ENCODE measurements at places on chromosomes 7 and 10.

- no peak for DNase-seq
Measured at GRCh38 chr7:2945171-2945570, 98.5 kb downstream of the CARD11 start.

- no peak for DNase-seq
Measured at GRCh38 chr7:83484266-83484665, 164.7 kb downstream of the SEMA3E start.

GRCh38 chr7:37923996-37924395, 3.6 kb downstream of the EPDR1 start:
- DNase-seq = no peak

GRCh38 chr10:59880971-59881510, 25.3 kb downstream of the CCDC6 start:
- no peak for DNase-seq

DNA sequence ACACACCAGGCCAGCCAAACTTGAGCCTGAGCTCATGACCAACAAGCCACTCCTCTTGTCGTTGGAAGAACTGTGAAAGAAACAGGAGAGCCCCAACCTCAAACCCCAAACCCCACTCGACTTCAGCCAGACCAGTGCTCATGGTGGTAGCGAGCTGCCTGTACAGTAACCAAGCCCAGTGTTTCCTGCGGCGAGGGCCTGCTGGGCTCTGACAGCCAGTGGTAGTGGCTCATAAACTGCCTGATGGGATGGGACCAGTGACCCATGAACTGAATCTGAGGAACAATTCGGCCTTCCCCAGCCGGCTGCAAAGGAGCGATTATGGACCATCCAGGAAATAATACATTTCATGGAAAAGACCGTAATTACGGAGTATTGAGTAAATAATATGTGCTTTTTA, 191.9 kb downstream of the RPS24 start:
- no peak for DNase-seq

DNA sequence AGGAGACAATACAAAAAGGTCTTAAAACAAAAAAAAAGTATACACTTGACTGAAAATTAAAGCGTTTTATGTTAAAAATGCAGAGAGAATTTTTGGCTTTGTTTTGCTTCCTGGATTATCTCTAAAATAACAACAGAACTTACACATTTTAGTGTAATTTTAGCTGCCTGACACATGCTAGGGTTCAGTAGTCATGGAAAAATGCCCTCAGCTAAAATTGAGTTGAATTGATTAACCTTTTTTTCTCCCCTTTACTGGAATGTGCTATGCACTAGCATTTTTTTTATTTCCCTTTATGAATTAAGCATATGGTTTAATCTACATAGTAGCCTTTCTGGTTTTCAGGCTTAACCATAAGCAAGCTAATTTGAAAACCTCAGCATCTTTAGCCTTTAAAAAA, 89.9 kb downstream of the ZNF277 start:
- no peak for DNase-seq

DNA sequence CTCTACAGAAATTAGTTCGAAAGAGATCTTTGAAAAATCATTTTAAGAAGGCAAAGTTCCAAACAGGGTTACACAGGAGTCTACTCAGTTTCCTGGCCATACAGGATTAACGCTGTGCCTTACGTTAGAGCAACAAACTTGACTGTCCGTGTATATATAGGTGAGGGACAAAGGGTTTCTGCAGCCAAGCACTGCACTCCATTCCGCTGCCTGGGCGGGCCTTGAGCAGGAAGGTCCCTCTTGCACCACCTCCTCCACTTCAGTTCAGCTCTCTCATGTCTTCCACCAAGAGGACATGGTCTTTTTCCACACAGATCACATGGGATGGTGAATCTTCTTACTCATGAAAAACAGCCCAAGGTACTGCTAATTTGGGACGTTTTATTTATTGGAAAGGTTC, 43.2 kb downstream of the MCMBP start:
- no peak for DNase-seq

- DNase-seq = peak; percentile 83
Measured at GRCh38 chr7:155665957-155666287, 21.5 kb downstream of the RBM33 start.

DNA sequence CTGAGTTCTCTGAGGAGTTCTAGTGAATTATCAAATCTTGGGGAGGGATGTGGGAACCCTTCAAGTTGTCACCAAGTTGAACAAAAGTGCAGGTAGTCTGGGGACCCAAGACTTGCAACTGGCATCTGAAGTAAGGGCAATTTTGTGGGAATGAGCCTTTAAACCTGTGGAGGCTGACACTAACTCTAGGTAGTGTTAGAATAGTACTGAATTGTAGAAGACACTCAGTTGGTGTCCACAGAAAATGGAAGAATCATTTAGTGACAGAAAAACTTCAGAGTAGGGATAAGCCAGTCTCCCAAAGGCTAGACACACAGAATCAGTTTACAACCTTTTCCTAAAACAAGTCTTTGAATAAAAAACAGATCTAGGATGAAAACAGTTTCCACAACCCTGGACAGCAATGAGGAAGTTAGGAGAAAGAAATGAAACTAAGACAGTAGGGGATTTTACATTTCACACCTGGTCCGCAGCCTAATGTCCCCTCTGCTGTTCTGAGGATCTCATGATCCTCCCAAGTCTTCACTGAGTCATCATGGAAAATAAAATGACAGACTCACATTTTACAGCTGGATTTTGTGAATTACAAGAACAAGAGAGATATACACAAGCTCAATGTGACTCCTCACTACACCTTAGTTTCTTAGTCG, 23.0 kb upstream of the ING3 start:
- DNase-seq = no peak
